ENCODE measurements at places on chromosomes 12 and 14. TPM values are rescaled to one million over a fixed set of nuclear protein-coding genes. Genes with fewer than 3 reads are reported as not detected.

IFNG-AS1 gene
- not detected for total RNA-seq

ANKRD13A gene
- total RNA-seq = 69.2 TPM

TEX22 gene
- 0.82 TPM for total RNA-seq

PPM1H gene
- 0.51 TPM for total RNA-seq

VPS37B gene
- total RNA-seq = 28.2 TPM

EGLN3 gene
- 8.8 TPM for total RNA-seq

PPP1R1A gene
- total RNA-seq = not detected

KRT80 gene
- 0.35 TPM for total RNA-seq

CPSF6 gene
- 19.7 TPM for total RNA-seq

FKBP3 gene
- 42.5 TPM for total RNA-seq

PLCZ1 gene
- not detected for total RNA-seq

TMEM253 gene
- total RNA-seq = not detected

GPRC5D gene
- not detected for total RNA-seq

ACVRL1 gene
- total RNA-seq = 125 TPM

TMEM63C gene
- not detected for total RNA-seq

ANKRD33 gene
- not detected for total RNA-seq

ARHGAP9 gene
- not detected for total RNA-seq

IAPP gene
- not detected for total RNA-seq

NAP1L1 gene
- total RNA-seq = 372 TPM

NFE2 gene
- total RNA-seq = not detected

LRCOL1 gene
- total RNA-seq = not detected

C12orf60 gene
- total RNA-seq = 1.4 TPM

ANG gene
- 12.8 TPM for total RNA-seq

TDRD9 gene
- total RNA-seq = 1.0 TPM

DPF3 gene
- total RNA-seq = 0.23 TPM

MMP17 gene
- 18.5 TPM for total RNA-seq

LALBA gene
- not detected for total RNA-seq

DEGS2 gene
- 0.09 TPM for total RNA-seq

TSPAN11 gene
- total RNA-seq = 3.7 TPM

OTX2 gene
- not detected for total RNA-seq

ACTR10 gene
- total RNA-seq = 55.3 TPM

DLK1 gene
- 0.34 TPM for total RNA-seq

MGST1 gene
- total RNA-seq = 288 TPM

FAM186B gene
- total RNA-seq = not detected

USP30 gene
- 10.0 TPM for total RNA-seq

ASB2 gene
- total RNA-seq = not detected

GPR84 gene
- not detected for total RNA-seq

SIX4 gene
- 9.1 TPM for total RNA-seq

SLC25A47 gene
- total RNA-seq = not detected

KRT73 gene
- not detected for total RNA-seq

CLEC9A gene
- total RNA-seq = not detected

DBX2 gene
- not detected for total RNA-seq

SERPINA1 gene
- not detected for total RNA-seq

NGB gene
- total RNA-seq = not detected

EML1 gene
- total RNA-seq = 18.1 TPM

ARL1 gene
- total RNA-seq = 55.5 TPM

ADAM21 gene
- total RNA-seq = under 0.01 TPM

CBLN3 gene
- total RNA-seq = 3.1 TPM

GARIN6 gene
- not detected for total RNA-seq

GSG1 gene
- total RNA-seq = 55.0 TPM

OTUB2 gene
- total RNA-seq = 2.6 TPM

RNF34 gene
- total RNA-seq = 31.0 TPM

LBHD2 gene
- 0.26 TPM for total RNA-seq

KRT75 gene
- not detected for total RNA-seq

PZP gene
- not detected for total RNA-seq

DNAH10 gene
- total RNA-seq = 0.35 TPM

All from pericardium fibroblast (primary cell).